ENCODE measurements at places on chromosomes 3 and 15. TPM values are rescaled to one million over a fixed set of nuclear protein-coding genes. Genes with fewer than 3 reads are reported as not detected.

DNA sequence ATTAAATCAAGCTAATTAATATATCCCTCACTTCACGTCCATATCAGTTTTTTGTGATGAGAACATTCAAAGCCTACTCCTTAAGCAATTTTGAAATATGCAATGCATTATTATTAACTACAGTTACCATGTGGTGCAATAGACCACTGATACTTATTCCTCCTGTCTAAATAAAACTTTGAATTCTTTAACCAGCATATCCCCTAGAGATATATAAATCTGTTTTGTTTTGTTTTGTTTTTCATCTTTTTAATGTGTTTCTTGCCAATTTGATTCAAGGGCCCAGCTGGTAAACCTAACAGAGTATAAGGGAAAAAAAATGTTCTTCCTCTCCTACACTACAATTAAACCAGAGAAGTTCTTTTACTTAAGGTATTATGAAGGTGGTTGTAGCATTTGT is 524.2 kb downstream of the NAALADL2 start:
- DNase-seq = no peak
- H3K27me3 ChIP-seq = no peaks in the 10 kb centered on the region
- no peaks in the 10 kb centered on the region for H3K4me1 ChIP-seq
- H3K27ac ChIP-seq = no peak overlapping the region
- no peak overlapping the region for H3K4me3 ChIP-seq

- DNase-seq = no peak
- no peaks in the 10 kb centered on the region for H3K36me3 ChIP-seq
- H3K4me1 ChIP-seq = no peaks in the 10 kb centered on the region
- H3K4me3 ChIP-seq = no peak overlapping the region
- H3K27ac ChIP-seq = no peak overlapping the region
These were observed 45.6 kb upstream of the ST3GAL6 start for GRCh38 chr3:98717584-98717983.

GRCh38 chr15:59543721-59544547 is 67.6 kb upstream of the GCNT3 start:
- H3K27me3 ChIP-seq = no peaks in the 10 kb centered on the region
- no peak overlapping the region for H3K4me3 ChIP-seq
- no peaks in the 10 kb centered on the region for H3K36me3 ChIP-seq
- H3K27ac ChIP-seq = no peak overlapping the region
- H3K4me1 ChIP-seq = no peaks in the 10 kb centered on the region

- no peak for DNase-seq
- no peaks in the 10 kb centered on the region for H3K27me3 ChIP-seq
- H3K27ac ChIP-seq = no peak overlapping the region
These were observed 1062.4 kb downstream of the AGBL1 start for GRCh38 chr15:87142096-87142495.

DNA sequence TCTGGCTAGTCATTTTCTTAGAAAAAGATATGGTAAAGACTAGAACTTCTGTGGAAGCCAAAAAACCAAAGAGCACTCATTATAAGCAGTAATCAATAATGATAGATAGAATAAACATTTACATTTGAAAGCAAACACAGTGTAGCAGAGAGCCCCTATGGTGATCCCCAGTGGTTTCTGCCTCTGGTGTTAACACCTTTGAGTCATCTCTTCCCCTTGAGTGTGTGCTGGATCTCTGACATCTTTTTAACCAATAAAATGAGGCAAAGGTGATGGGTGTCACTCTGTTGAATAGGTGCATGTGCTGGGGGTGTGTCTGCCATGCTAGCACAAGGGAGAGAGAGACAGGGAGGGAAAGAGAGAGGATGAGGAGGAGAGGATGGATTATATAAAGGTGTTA is 121.6 kb downstream of the TFG start:
- H3K27me3 ChIP-seq = no peaks in the 10 kb centered on the region
- H3K36me3 ChIP-seq = no peaks in the 10 kb centered on the region
- no peak for DNase-seq
- H3K4me3 ChIP-seq = no peak overlapping the region

- no peak overlapping the region for H3K4me3 ChIP-seq
- H3K27me3 ChIP-seq = no peaks in the 10 kb centered on the region
- H3K36me3 ChIP-seq = no peaks in the 10 kb centered on the region
- no peak overlapping the region for H3K27ac ChIP-seq
- no peak for DNase-seq
These were observed 20.2 kb downstream of the ARNT2 start for GRCh38 chr15:80424381-80424780.

- no peaks in the 10 kb centered on the region for H3K4me1 ChIP-seq
- no peaks in the 10 kb centered on the region for H3K36me3 ChIP-seq
- H3K27ac ChIP-seq = no peak overlapping the region
- DNase-seq = no peak
- H3K27me3 ChIP-seq = no peaks in the 10 kb centered on the region
These were observed 151.2 kb upstream of the RORA start for GRCh38 chr15:61380270-61380669.

- peaks cover 36% of the 10 kb centered on the region for H3K4me1 ChIP-seq
- no peak overlapping the region for H3K4me3 ChIP-seq
- peaks cover 4% of the 10 kb centered on the region for H3K36me3 ChIP-seq
- no peaks in the 10 kb centered on the region for H3K27me3 ChIP-seq
- DNase-seq = no peak
These were observed 17.6 kb downstream of the TATDN2 start for GRCh38 chr3:10265833-10266232.

- no peak overlapping the region for H3K4me3 ChIP-seq
- no peaks in the 10 kb centered on the region for H3K36me3 ChIP-seq
- H3K27ac ChIP-seq = no peak overlapping the region
These were observed 103.4 kb downstream of the GSK3B start for GRCh38 chr3:119990888-119991287.

DNA sequence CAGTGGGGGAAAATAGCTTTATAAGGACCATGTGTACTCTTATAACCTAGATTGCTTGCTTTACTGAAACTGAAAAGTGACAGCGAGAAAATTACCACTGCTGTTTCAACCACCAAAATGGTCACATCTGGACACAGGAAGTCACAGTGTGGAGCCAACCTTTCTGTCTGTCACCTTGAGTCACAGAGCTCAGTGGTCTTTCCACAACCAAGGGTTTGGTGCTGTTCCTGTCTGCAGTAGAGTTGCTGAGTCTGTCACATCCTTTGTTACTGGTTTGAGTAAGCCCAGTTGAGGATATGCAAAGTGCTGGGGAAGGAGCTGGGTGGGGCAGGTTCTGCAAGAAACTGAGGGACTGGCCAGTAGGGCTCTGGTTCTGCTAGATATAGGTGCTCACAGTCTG is 139.1 kb upstream of the EIF1B start:
- no peak overlapping the region for H3K4me3 ChIP-seq
- no peaks in the 10 kb centered on the region for H3K36me3 ChIP-seq
- no peaks in the 10 kb centered on the region for H3K27me3 ChIP-seq
- no peaks in the 10 kb centered on the region for H3K4me1 ChIP-seq
- no peak overlapping the region for H3K27ac ChIP-seq

DNA sequence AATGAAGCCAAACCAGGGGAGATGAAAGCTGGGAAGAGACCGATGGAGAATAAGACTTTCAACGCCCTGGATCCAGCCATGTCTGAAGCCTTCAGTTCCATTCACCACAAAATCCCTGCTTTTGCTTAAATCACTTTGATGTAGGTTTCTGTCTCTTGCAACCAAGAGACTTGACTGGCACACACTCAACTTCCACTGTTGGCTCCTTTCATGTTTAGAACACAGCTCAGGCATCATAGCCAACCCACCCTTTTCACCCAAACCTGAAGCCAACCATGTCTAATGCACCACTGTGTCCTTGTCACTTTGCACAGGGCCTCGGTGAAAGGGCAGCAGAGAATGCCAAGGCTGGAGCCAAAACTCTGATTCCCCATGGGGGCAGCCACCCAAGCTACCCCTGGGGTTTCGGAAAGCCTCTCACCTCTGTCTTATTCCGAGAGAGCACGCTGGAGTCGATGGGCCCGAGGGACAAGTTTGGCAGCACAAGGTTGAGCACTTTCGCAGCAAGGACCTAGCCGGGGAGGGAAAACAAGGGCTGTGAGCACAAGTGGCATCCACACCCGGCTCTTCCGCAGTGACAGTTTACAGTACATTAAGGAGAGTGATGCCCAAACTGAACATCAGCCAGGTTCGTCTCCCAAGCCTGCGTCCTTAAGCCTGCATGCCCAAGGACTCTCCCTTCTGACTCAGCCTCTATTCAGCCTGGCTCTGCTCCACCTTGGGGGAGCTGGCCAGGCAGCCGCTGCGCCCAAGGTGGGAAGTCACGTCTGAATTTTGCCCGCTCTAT is 37.6 kb downstream of the ABTB1 start:
- H3K4me1 ChIP-seq = peaks cover 8% of the 10 kb centered on the region
- H3K4me3 ChIP-seq = no peak overlapping the region
- H3K27me3 ChIP-seq = no peaks in the 10 kb centered on the region
- H3K27ac ChIP-seq = no peak overlapping the region

DNA sequence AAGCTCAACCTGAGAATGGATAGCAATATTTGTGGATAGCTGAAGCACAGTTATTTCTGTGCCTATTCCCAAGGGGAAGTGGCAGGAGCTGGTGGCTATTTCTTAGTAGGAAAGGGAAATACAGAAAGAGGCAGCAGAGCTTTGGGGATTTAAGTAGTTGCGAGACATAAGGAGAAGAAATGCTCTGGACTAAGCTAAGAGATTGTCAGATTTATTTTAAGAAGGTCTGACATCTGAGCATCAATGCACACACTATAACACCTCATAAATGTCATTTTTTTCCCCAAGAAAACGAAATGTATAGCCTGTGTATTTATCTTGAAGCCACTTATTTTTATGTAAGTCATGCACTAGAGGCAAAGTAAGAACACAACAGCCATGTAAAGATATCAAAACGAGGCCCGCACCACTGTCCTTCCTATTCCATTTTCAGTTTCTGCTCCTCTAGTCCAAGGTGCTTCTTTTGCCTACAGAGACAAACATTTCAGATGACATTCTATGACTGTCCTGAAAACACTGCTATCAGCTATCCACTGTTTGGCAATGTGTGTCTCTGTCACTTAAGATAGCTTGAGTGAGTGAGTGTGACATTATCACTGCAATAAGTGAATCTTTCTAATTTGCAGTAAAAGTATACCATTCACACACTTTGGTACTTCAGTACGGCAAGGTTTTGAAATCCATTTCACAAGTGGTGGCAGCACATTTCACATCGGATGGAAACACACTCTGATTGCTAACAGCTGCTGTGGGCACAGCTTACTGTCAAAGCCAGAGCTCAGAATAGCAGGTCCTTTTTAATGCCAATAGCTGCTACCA is 62.7 kb upstream of the ICE2 start:
- no peak overlapping the region for H3K27ac ChIP-seq
- no peak overlapping the region for H3K4me3 ChIP-seq
- DNase-seq = no peak
- H3K4me1 ChIP-seq = no peaks in the 10 kb centered on the region
- no peaks in the 10 kb centered on the region for H3K36me3 ChIP-seq

GOLGA8T gene
- 1.3 TPM for total RNA-seq

SEMA5B gene
- total RNA-seq = 0.59 TPM

TUSC7 gene
- total RNA-seq = not detected

CRBN gene
- total RNA-seq = 74.3 TPM

SAMMSON gene
- 0.59 TPM for total RNA-seq

DZIP1L gene
- total RNA-seq = 15.0 TPM
